ENCODE measurements at places on chromosomes 11 and 22.

DNA sequence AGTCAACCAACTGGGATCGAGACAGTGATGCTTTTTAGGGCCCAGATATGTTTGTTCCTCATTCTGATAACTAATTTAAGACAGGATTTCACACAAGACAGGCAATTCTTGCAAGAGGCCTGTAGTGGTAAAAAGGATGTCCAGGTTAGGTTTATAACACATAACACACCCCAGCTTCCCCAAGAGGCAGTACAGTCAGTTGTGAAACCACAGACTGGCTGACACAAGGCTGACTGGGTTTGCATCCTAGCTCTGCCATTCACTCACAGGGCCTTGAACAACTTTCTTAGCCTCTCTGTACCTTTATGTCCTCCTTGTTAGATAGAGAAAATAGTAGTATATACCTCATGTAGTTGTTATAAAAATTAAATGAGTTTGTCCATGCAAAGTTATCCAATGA, 55.0 kb upstream of the PTH start:
- DNase-seq = no peak

DNA sequence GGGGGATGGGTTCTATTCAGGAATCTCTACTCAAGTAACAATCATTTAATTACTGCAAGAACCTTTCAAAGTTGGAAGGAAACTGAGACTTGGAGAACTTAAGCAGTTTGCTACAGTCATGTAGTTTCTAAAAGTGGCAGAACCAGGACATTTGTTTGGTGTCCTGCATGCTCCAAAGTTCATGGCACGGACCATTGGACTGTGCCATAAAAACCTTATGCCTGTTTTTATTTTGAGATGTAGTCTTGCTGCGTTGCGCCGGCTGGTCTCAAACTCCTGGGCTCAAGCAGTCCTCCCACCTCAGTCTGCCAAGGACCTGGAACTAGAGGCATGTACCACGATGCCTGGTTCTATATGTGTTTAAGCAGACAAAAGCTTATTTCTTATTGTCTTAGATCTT, 18.6 kb upstream of the AIFM3 start:
- DNase-seq = no peak

DNA sequence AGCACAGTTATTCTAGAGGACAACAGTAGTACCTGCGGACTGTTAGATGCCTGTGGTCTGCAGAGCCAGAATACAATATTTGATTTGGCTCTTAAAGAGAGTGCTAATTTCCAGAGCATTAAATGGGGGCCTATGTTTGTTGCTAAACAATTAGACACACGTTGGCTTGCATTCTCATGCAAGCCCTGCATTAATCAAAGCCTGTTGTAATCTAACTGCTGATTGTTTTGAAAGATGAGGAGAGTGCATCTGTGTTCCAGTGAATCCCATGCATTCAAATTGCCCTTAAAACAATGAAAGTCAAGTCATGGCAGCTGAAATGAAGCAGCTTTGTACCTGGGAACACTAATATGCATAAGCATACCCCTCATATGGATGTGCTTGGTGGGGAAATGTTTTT, 419.4 kb downstream of the DYNC2H1 start:
- no peak for DNase-seq

DNA sequence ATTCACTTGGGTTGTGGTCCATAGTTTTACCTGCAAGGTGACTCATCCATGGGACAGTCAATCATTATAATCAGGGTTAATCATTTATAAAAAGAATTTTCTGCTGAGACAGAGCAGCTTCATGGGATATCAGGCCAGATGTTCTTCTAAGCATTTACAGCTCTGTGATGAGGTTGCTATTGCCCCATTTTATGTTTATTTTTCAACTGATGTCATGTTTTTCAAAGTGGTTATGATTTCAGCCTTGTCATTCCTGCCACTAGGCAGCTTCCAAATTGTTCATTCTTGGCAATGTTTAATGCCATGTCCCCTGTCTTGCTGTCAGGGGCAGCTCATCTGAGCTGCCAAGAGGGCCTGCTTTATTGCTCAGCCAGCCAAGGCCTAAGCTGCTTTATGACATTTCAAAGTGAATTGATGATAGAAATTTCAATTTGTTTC, 35.9 kb upstream of the ZBED5 start:
- DNase-seq = no peak

DNA sequence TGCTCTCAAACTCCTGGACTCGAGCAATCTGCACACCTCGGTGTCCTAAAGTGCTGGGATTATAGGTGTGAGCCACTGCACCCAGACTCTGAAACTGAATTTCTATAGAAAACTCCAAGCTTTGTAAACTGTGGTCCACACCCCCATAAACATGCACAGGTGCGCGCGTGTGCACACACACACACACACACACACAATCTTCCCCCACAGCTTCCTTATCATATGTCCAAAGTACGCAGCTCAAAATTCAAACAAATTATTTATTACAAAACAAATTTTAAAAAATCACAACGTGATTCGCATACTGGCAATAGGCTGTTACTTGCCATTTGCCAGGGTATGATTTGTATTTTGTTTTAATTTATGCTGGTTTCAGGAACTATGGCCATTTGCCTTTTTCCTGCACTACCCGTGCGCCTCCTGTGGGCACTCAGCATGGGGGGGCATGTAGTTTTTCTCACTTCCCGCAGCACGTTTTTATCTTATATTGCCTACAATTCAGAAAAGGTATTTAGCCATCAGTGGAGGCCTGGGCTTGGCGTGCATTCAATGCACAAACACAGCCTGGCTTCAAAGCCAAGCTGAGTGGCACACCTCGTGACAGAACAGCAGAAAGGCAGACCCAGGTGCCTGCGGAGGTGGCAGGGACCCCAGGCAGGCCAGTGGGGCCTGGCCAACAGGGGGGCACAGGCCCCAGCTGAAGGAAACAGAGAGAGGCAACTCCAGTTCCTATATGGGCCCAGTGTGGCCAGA, 10.8 kb upstream of the SNX32 start:
- no peak for DNase-seq

DNA sequence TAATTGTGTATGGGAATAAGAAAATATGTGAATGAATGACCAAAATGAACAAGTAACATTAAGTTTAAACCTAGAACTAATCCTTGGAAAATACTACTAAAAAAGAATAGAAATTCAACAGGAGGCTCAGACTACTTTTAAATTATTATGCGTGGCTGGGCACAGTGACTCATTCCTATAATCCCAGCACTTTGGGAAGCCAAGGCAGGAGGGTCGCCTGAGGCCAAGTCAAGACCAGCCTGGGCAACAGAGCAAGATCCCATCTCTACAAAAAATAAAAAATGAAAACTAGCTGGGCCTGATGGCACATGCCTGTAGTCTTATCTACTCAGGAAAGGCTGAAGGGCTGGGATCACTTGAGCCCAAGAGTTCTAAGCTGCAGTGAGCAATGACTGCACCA, 85.4 kb upstream of the CLNS1A start:
- no peak for DNase-seq

GRCh38 chr11:71255323-71255722, 2.9 kb upstream of the SHANK2 start:
- DNase-seq = no peak

DNA sequence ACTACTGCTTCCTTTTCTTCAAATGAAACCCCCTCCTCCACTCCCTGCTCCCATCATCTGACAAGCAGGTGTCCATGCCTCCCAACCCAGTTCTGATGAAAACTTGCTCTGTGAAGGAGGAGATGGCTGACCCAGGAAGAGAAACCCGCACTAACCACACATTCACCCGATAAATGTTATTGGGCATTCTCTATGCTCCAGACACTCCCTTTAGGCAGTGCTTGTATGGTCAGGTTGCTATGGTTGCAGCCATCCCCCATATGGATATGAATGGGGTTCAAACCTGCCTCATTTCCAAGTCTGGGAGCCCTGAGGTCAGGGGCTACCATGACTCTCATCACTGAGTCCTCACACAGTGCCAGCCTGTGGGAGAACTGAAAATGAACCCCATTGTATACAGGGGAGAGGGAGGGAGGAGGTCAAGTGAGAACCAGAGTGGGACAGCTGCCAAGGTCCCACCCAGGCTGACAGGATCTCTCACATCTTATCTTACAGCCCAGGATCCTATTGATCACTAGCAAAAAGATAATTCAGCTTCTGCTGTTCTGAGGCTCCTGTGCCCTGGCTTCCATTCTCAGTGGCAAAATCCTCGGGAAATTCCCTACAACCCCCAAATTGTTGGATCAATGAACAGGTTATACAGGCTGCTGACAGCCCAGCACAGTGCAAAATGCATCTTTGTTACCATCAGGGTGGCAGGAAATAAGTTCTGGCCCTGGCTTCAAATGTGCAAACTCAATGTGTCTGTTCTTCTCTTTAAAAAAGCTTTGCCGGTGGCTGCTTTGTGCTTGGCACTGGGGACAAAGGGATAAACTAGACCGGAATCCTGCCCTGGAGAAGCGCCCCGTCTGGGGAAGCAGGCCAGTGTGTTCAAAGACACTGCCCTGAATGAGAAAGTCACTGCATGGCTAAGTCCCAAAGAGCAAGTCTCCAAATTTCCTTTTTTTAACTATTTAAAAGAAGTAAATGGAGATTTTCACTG, 22.7 kb upstream of the ACER3 start:
- no peak for DNase-seq

DNA sequence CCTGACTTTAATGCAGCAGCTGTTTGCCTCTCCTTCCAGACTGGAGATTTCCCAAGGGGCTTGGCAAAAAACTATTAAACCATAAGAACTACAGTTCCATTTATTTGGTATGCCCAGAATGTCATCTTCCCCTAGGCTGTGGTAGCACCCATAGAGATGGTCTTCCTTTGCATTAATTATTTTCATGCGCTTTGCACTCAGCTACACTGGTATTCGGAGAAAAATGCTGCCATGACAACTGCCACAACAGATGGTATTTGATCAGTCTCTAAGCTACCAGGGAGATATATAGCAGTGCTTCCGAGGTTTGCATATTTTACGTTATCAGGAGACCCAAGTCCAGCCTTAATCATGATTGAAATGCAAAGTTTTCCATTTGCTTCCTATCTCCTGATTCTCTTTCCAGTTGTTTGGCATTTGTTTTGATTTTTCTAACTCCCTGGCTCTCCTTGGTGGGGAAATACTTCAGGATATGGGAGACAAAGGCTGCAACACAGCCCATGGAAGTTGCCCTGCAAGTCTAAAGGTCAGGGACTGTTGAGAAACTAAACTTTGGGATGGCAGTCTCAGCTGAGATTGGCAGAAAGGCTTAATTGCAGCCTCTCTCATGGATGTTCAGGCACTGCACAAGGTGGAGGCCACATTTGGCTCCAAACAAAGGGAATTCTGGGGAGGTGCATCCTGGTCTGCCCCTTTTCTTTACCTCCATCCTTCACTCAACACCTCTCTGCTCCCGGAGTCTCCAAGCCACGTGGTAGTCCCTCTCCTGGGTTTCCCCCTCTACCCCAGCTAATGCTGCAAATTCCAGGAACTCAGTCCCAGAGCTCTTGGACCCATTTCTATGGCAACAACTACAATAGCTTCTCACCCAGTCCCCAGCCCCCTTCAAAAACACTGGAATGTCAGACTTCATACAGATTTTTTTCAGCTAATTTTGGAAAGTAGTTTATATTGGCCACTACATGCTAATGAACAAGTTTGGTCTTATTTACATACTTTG, 151.8 kb downstream of the NAV2 start:
- no peak for DNase-seq

GRCh38 chr11:94895971-94896370, 77.4 kb downstream of the CWC15 start:
- DNase-seq = no peak

DNA sequence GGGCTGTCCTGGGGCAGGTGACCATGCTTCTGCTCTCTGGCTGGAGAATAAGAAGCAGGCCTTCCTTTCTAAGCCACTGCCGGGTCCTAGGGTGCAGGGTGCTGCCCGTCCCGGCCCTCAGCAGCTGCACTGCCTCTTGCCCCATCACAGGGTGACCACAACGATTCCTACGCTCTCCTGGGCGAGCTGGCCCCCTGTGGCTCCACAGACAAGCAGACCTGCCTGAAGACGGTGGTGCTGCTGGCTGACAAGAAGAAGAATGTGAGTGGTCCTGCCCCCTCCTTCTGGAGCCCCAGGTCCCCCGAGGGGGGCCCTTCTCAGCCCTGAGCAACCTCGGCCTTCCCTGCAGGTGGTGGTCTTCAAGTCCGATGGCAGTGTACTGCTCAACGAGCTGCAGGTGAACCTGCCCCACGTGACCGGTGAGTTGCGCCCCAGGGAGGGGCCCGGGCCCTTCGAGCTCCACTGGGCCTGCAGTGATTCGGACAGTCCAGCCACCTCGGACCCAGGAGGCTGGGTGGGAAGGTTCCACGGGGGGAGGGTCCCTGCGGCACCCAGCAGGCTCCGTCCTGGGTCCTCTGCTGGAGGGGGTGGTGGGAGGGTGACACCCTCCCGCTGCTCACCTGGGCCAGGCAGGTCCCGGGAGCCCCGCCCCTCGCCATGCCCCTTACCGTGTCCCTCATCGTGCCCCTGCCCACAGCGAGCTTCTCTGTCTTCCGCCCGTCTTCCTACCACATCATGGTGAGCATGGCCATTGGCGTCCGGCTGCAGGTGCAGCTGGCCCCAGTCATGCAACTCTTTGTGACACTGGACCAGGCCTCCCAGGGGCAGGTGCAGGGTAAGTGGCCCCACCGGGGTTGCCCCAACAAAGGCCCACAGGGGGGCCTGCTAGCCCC, 8.3 kb downstream of the MUC2 start:
- DNase-seq = no peak

GRCh38 chr22:50011447-50012210, 936 bp downstream of the IL17REL start:
- no peak for DNase-seq

DNA sequence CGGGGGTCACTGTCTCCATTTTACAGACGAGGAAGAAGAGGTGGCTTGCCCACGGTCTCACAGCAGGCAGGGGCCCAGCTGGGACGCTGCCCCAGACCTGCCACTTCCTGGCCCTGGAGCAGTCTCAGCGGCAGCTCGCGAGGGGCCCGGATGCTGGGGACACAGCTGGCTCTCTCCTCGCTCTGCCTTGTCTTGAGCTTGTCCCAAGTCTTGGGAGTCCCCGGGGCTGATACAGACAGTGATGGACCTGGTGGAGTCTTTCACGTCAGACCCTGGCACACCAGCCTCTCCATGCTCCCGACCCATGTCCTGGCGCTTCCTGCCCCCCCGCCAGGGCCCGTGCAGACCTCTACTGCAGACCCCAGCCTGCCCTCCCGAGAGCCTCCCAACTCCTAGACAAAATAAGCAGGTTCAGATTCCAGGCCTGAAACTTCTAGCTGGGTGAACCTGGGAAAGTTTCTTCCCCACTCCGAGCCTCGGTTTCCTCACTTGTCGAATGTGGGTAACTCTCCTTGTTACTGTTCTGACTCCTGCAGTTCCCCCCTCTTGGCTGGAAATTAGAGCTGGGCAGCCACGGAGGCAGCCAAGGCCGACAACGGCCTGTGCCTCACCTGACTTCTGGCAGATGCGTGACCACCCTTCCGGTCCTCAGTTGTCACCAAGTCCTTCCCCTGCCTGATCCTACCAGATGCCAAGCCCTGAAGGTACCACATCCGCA, 145.4 kb downstream of the CACNA1I start:
- no peak for DNase-seq
